ENCODE measurements at places on chromosomes 5 and 9. TPM values are rescaled to one million over a fixed set of nuclear protein-coding genes. Genes with fewer than 3 reads are reported as not detected.

Gene TAF11L5
- total RNA-seq: not detected

GRCh38 chr5:108801776-108802175 is 54.1 kb downstream of the FER start:
- DNase-seq: no peak

Gene SHB
- total RNA-seq: 24.7 TPM

Gene C9orf50
- not detected for total RNA-seq

Gene N4BP3
- 2.0 TPM for total RNA-seq

Gene PCDHA9
- 0.07 TPM for total RNA-seq

Gene IFNA7
- total RNA-seq: not detected

DNA sequence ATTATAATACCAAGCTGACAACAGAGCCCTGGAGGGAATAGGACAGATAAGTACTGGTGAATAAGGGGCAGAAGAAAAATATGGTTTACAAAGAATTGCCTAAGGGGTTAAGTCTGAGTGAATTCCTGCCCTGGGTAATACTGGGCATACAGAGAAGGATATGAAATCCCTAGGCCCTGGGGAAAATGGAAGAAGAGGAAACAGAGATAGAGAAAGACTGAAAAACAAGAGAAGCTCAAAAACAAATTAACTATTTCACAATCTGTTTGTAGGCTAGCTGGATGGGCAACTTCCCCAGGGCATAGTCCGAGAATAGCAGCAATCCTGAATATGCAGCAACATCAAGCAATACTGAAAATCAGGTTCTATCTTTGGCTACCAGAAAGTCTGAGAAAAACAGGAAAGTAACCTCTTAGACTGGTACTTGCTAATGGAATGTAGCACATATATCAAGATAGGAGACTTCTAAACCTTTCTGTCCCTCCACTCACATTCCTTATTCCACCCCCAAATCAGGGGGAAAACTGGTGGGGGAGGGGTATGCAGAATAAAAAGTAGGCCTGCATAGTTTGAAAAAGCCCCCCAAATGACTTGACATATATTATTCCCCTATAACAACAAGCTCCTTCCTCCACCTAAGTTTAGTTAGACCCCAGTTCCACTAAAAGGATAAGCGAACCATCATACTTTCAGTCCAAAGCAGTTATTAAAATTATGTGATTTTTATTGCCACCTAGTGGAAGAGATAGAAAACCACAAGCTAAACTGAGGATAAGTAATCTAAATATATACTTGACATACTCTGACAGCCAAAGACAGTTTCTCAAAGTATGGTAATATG is 20.6 kb downstream of the SLC38A9 start:
- no peak for DNase-seq

GRCh38 chr5:96658272-96658671 is 3.9 kb upstream of the CAST start:
- no peak for DNase-seq

DNA sequence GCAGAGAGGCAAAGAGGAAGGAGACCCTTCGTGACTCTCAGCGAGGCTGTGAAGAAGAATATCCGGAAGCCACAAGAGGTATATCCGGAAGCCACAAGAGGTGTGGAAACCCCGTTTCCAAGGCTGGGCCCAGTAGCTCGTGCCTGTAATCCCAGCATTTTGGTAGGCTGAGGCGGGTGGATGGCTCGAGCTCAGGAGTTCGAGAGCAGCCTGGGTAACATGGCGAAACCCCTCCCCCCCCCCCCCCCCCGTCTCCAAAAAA is 612 bp upstream of the BBLN start:
- DNase-seq: no peak

Gene GPX3
- total RNA-seq: 819 TPM

DNA sequence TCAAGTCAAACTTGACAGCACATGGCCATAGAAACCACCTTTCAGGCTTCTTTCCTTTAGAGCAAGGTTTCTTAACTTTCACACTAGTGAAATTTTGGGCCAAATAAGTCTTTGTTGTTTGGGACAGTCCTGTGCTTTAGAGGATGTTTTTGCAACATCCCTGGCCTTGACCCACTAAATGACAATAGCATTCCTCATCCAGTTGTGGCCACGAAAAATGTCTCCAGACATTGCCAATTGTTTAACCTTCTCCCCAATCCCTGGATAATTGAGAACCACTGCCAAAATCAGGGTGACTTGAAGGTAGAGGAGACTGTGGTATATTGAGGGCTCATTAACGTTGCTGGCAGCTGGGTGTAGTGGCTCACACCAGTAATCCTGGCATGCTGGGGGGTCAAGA is 72.0 kb downstream of the ALDH1A1 start:
- DNase-seq: no peak

DNA sequence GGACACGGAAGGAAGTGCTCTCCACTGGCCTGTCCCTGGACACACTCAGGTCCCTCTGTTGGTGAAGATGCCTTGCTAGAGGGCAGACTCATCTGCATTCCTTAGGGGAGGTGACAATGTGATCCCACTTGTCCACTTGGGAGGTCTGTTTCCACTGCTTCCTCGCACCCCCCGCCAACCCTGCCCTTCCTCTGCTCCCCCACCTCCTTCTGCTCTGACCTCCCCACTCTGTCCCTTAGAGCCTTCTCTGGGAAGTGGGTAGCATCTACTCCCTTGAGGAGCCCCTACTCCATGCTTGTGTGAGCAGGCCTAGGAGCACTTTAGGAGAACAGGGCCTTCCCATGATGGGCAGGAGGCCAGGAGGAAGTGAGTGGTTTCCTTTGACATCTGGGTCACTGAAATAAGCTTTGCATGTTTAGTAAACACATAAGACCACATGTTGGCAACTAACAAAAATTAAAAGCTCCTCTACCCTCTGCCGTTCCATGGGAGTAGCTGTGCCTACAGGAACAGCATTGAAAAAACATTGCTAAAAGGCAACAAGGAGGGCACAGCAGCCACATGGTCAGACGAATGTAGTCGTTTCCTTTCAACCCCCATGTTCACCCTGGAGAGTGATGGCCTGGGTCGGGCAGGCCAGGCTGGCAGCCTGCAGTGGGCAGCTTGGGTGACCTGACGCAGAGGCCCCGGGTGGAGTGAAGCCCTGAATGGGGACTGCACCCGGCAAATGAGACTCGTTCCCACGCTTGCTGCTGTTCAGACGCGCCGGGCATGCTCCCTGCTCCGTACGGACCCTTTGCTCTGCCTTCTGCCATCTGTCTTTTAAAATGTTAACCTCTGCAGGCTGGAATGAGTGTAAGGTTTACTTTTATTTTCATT is 634.0 kb downstream of the IRX1 start:
- DNase-seq: no peak

- no peak for DNase-seq
Measured at GRCh38 chr5:149641600-149641999, 60.3 kb downstream of the ARHGEF37 start.

DNA sequence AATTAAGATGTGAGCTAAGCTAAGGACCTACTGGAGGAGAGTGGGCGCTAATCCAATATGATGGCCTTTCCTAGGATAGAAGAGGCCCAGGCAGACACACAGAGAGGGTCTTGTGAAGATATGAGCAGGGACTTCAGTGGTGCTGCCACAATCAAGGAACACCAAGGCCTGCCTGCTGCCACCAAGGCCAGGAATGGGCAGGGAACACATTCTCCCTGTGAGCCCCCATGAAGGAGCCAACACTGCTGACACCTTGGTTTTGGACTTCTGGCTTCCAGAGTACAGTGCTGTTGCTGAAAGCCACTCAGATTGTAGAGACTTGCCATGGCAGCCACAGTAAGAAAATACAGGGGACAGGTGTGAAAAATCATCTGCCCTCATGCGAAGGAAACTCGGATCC is 73.1 kb upstream of the IRX1 start:
- no peak for DNase-seq

Gene GMCL2
- total RNA-seq: not detected

Gene DDX4
- not detected for total RNA-seq

- no peak for DNase-seq
Measured at GRCh38 chr9:124475158-124475867, 25.1 kb downstream of the ADGRD2 start.

DNA sequence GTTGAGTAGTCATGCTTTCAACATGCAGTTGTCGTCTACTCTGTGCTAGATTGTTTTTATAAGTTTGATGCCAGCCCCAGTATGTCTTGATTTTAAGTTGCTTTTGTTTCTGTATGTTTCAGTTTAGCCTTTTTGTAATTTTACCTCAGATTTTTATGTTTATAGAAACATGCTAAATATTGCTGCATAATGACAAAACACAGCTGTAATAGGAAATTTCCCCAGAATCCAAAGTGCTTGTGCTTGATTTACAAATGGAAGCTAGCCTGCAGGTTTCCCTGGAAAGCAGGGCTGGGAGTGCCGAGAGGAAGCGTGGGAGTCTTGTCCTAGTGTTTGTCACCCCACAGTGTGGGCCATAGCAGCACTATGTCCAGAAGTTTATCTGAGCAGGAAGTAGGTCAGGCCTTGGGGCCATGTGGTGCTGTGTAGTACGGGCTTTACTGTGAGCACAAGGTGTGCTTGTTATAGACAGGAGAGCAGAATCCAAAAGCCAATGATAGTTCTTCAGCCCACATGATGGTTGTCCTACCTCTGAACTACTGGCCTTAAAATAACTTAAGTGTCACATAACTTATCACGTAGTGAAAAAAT is 100.0 kb upstream of the NREP start:
- no peak for DNase-seq

DNA sequence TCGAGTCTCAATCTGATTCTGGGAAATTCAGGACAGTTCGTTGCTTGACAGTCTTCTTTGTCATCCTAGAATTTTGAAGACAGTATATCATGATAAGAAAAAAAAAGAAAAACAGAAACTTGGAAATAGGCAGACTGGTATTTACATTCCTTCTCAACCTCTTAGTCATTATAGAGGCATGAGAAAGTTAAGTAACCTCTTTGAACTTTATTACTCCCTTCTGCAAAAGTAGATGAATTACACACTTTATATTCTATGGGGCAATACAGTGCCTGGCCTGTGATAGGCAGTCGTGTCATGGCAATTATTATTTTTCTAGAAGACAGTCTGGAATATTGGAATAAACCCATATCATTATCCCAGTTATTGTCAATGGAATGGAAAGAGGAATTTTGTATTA is 828.9 kb downstream of the TLR4 start:
- no peak for DNase-seq

Gene TMEFF1
- not detected for total RNA-seq

- no peak for DNase-seq
Measured at GRCh38 chr5:90932052-90932699, 373.6 kb downstream of the ADGRV1 start.

DNA sequence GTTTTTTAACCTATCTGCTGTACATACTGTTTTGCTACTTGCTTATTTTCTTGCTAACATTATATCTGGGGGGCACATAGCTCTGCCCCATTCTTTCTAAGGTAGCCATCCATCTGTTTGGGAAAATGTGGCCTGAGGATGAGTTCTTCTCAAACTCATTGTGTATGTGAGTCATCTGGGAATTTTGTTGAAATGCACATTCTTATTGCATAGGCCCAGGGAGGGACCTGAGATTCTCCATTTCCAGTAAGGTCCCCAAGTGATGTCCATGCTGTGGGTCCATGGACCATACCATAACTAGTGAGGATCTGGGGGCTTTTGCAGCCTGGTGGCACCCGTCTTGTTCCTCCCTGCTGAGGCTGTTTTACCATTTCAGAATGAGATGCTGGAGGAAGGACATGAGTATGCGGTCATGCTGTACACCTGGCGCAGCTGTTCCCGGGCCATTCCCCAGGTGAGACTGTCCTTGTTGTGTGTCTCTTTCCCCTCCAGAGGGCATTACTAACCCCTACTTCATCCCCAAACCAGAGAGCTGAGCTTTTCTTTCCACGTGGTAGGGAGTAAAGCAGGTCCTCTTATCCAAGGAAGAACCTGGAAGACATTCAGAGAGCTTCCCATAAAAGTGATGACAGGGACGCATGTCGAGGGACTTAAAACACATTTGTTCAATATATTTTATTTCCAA is 28.6 kb downstream of the CYFIP2 start:
- DNase-seq: no peak

DNA sequence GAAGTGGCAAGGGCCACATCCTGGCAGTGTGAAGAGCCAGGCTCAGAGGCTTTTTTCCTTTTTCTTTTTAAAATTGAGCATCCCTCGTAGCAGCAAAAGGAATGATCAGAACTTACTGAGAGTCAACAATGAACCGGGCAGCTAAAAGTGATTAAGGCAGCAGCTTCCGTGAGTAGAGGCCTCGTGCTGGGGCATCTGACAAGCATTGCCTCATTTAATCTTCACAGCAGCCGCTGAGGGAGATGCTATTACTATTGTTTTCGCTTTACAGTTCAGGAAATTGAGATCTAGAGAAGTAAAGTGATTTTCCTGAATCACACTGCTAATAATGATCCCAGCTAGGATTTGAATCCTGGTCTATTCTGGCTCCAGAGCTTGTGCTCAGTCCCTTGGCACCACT is 30.7 kb upstream of the PTGS1 start:
- DNase-seq: no peak

- no peak for DNase-seq
Measured at GRCh38 chr5:17129093-17129849, 88.2 kb upstream of the BASP1 start.

Gene RGS7BP
- 1.3 TPM for total RNA-seq

- DNase-seq: no peak
Measured at GRCh38 chr5:17113174-17113958, 104.1 kb upstream of the BASP1 start.

DNA sequence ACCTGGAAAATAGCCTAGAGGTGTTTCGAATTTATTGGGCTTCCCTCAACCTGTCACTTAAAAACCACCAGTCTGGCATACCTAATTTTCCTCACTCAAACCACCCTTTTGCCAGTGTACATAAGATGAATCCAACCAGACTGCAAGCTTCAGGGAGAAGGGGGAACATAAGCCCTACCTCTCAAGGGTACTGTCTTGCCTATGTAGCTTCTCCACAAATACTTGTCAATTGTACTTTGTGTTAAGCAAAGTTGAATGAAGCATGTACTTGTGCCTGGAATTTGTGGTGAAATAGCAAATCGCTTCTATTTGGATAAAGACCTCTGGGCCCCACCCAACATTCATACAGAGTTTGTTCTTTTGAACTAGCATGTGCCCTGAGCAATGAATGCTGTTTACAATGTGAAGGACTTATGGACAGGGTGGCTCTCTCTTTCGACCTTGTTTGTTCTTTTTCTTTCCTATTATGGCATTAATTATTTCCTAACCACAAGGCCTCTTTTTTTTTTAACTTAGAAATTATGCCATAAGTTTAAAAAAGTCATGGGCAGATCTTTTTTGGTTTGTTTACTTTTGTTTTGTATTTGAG is 580.2 kb downstream of the EBF1 start:
- DNase-seq: no peak

DNA sequence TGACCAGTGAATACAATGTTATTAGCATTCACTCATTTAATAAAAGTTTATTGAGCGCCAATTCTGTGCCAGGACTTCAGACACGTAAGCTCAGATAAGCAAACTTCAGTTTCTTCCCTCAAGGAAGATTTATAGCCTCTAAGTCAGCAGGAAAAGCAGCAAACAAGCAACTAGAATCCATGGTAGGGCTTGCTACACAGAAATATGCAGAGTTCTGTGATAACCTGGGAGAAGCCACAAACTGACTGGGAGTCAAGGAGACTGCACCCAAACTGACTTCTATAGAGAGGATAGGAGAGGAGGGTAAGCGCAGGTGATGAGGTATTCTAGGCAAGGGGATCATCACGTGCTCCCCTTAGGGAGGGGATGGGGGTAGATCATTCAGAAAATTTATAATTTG is 1.4 kb upstream of the OGN start:
- no peak for DNase-seq

Gene POC5
- 6.5 TPM for total RNA-seq

Gene ENHO
- total RNA-seq: 0.45 TPM

Data from heart left ventricle (tissue), 16 donors.